ENCODE measurements at places on chromosomes 1 and 21. TPM values are rescaled to one million over a fixed set of nuclear protein-coding genes. Genes with fewer than 3 reads are reported as not detected.

- peaks cover 2% of the 10 kb centered on the region for H3K4me1 ChIP-seq
- no peak overlapping the region for H3K27ac ChIP-seq
- no peak overlapping the region for H3K4me3 ChIP-seq
- H3K27me3 ChIP-seq, result no peaks in the 10 kb centered on the region
- H3K36me3 ChIP-seq, result no peaks in the 10 kb centered on the region
- no peak for DNase-seq
These were observed 363.1 kb upstream of the RUNX1 start for GRCh38 chr21:35412231-35412630.

MIA3 gene
- 35.0 TPM for total RNA-seq

- DNase-seq, result peak; percentile 76
- no peaks in the 10 kb centered on the region for H3K27me3 ChIP-seq
- no peak overlapping the region for H3K4me3 ChIP-seq
- H3K27ac ChIP-seq, result no peak overlapping the region
- peaks cover 7% of the 10 kb centered on the region for H3K4me1 ChIP-seq
- no peaks in the 10 kb centered on the region for H3K36me3 ChIP-seq
These were observed 475.4 kb upstream of the NR5A2 start for GRCh38 chr1:199551967-199552565.

KRTAP7-1 gene
- total RNA-seq, result not detected

GRCh38 chr1:31568895-31569595 is 7.3 kb upstream of the TINAGL1 start:
- no peak overlapping the region for H3K27ac ChIP-seq
- H3K27me3 ChIP-seq, result no peaks in the 10 kb centered on the region
- H3K4me3 ChIP-seq, result no peak overlapping the region
- H3K4me1 ChIP-seq, result peaks cover 10% of the 10 kb centered on the region
- DNase-seq, result no peak
- no peaks in the 10 kb centered on the region for H3K36me3 ChIP-seq

DNA sequence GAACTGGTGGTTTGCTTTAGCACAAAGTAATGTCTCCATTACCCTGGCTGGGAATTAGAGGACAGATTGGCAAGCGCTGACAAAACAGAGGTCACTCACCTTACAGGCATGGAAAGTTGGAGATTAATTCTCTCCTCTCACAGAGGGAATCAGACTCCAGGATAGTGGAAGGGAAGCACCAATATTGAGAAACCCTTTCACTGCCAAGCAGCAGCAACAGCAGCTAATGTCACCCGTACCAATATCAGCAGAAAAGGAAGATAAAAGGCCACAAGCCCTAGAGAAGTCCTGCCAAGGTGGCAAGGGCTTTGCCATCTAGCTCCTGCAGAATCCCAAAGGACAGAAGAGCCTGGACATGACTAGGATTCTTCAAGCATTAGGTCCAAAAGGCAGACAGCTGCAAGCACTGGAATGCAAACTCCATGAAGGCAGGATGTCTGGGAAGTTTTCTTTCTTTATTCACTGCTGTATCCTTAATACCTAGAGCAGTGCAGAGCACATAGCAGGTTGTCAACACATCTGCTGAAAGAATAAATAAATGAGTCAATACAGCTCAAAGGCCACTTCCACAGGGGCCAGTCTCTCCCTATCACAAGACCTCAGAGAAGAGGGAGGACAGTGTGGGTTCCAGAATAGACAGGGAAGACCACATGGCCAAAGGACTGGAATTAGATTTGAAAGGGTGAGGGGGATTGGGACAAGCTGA is 57.2 kb downstream of the ERI3 start:
- DNase-seq, result no peak
- no peaks in the 10 kb centered on the region for H3K4me1 ChIP-seq
- no peaks in the 10 kb centered on the region for H3K27me3 ChIP-seq
- H3K27ac ChIP-seq, result no peak overlapping the region
- H3K36me3 ChIP-seq, result peaks cover 22% of the 10 kb centered on the region

DNA sequence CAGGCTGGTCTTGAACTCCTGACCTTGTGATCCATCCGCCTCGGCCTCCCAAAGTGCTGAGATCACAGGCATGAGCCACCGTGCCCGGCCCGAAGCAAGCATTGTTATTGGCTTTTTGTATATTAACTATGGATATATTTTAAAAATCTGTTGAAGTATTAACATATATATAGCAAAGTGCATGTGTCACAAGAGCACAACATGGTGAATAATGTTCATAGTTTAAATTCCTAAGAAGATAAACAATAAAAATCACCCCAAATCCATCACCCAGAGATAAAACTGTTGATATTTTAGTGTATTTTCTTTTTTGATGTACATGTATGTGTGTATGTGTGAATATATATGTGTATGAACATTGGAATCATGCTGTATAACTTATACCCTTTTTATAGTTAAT is 9.1 kb upstream of the FOXE3 start:
- no peak for DNase-seq
- no peak overlapping the region for H3K4me3 ChIP-seq
- peaks cover 23% of the 10 kb centered on the region for H3K4me1 ChIP-seq
- no peaks in the 10 kb centered on the region for H3K36me3 ChIP-seq
- H3K27ac ChIP-seq, result no peak overlapping the region

DNA sequence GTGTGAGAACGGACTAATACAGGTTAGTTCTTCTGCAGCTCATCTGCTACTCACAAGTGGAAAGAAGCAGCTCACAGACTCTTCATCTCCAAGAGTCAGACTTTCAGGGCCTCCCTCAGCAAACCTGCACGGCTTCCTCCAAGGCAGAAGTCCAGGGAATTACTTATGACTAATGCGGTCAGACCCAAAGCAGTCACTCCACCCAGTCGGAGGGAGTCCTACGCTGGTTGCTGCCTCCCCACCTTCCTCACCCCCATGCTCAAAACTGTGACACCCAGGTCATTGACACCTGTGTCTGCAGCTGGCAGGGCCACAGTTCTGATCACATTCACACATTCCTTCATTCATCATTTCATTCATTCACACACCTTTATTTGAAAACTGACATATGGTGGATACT is 38.4 kb upstream of the PRDM2 start:
- H3K4me1 ChIP-seq, result no peaks in the 10 kb centered on the region
- H3K4me3 ChIP-seq, result no peak overlapping the region
- H3K27ac ChIP-seq, result no peak overlapping the region

SLFNL1 gene
- under 0.01 TPM for total RNA-seq

TAL1 gene
- total RNA-seq, result not detected

KCNA2 gene
- under 0.01 TPM for total RNA-seq

DNA sequence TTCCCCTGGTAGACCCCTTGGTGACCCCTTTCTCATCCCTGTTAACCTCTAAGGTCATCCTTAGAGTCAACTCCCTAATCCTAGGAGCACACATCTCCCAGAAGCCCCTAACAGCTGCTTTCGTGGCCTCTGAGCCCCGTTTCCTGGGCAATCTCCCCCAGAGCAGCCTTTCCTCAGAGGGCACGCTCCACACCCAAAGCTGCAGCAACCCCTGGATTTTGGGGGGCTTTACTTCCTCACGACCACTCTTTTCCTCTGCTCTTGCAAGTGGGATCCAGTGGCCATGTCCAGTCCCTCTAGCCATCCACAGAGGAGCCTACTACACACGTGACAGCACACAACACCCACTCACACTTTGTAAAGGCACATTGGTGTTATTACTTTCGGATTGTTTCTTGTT is 13.8 kb downstream of the ABCA4 start:
- no peak overlapping the region for H3K4me3 ChIP-seq
- H3K4me1 ChIP-seq, result no peaks in the 10 kb centered on the region
- no peak for DNase-seq
- no peak overlapping the region for H3K27ac ChIP-seq
- H3K27me3 ChIP-seq, result peaks cover 18% of the 10 kb centered on the region
- no peaks in the 10 kb centered on the region for H3K36me3 ChIP-seq

DNA sequence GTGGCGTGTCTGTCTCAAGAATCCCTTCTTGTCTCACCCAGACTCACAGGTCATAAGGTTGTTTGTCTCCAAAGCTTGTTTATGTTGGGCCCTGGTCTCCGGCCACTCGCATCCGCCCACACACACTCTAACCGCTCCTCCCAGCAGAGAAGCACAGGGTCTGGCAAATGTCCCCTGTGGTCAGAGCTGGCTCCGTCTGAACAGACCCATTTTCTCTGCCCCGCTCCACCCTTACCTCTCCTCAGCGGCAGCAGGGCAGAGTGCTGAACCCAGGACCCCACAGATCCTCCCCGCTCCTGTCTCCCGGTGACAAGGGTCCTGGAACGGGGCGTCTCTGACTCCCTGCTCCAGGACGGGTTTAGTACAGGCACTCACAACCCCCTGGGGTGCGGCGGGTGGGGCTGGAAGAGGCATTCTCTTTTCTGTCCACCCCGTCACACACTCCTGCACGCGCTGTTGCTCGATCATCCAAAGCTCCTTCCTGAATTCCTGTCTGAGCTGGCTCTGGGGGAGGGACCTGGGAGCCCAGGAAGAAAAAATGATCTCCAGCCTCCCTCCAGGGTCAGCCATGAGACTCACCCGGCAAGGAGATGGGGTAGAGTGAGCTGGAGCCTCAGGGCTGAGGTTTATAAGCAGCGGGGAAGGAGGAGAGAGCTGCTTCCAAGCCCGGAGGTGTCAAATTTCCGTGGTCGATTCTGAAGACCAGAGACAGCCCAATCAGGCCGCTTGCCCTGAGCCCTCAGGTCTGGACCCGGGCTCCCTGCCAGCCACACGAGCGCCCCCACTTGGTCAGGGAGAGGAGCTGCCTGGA is at the start of gene S100A13:
Gene S100A13 (minus strand): TSS at position 602 of the 811 bp plus-strand sequence. CDS start 1,033 bp downstream, outside the sequence.
- peak; percentile 96 for DNase-seq
- peak within 1 kb of the TSS; percentile 96 for H3K27ac ChIP-seq
- H3K36me3 ChIP-seq, result peaks cover 11% of the 10 kb centered on the region
- H3K4me1 ChIP-seq, result peaks cover 14% of the 10 kb centered on the region

GRCh38 chr1:246454655-246455054 is 52.4 kb downstream of the SMYD3 start:
- peaks cover 2% of the 10 kb centered on the region for H3K4me1 ChIP-seq
- no peaks in the 10 kb centered on the region for H3K27me3 ChIP-seq
- DNase-seq, result no peak
- H3K4me3 ChIP-seq, result no peak overlapping the region
- no peaks in the 10 kb centered on the region for H3K36me3 ChIP-seq

MATN1 gene
- total RNA-seq, result 0.56 TPM

FAM131C gene
- total RNA-seq, result 0.28 TPM

- H3K27ac ChIP-seq, result no peak overlapping the region
- H3K27me3 ChIP-seq, result no peaks in the 10 kb centered on the region
- peaks cover 22% of the 10 kb centered on the region for H3K36me3 ChIP-seq
- DNase-seq, result no peak
- H3K4me3 ChIP-seq, result no peak overlapping the region
- peaks cover 21% of the 10 kb centered on the region for H3K4me1 ChIP-seq
These were observed 59.3 kb downstream of the COL18A1 start for GRCh38 chr21:45464309-45464708.

DENND2C gene
- 3.1 TPM for total RNA-seq

ERI3 gene
- total RNA-seq, result 55.3 TPM

GRCh38 chr1:94550396-94550795 is 8.8 kb upstream of the F3 start:
- no peaks in the 10 kb centered on the region for H3K36me3 ChIP-seq
- H3K27ac ChIP-seq, result no peak overlapping the region
- DNase-seq, result no peak
- H3K4me1 ChIP-seq, result peaks cover 19% of the 10 kb centered on the region
- H3K27me3 ChIP-seq, result no peaks in the 10 kb centered on the region

GRCh38 chr1:182301467-182302198 is 90.0 kb downstream of the GLUL start:
- H3K4me3 ChIP-seq, result no peak overlapping the region
- H3K36me3 ChIP-seq, result no peaks in the 10 kb centered on the region
- no peaks in the 10 kb centered on the region for H3K27me3 ChIP-seq
- H3K4me1 ChIP-seq, result no peaks in the 10 kb centered on the region
